Activated CD8-positive, alpha-beta memory T cell treated with anti-CD3 and anti-CD28 coated beads for 36 hours (primary cell): ENCODE measurements at places on chromosomes 5 and 9. TPM values are rescaled to one million over a fixed set of nuclear protein-coding genes. Genes with fewer than 3 reads are reported as not detected.

DIRAS2 gene
- total RNA-seq = not detected

ZNF454 gene
- total RNA-seq = not detected

SV2C gene
- not detected for total RNA-seq

TMEM8B gene
- 2.2 TPM for total RNA-seq

SUB1 gene
- total RNA-seq = 474 TPM

WNT8A gene
- total RNA-seq = not detected

NUTM2F gene
- total RNA-seq = not detected

C1QTNF3 gene
- 1.3 TPM for total RNA-seq

OTULINL gene
- total RNA-seq = 14.0 TPM

GFI1B gene
- not detected for total RNA-seq

EDIL3 gene
- total RNA-seq = not detected

ZFP2 gene
- 0.61 TPM for total RNA-seq

TMCO6 gene
- 35.3 TPM for total RNA-seq

TNFSF8 gene
- 43.5 TPM for total RNA-seq

NMUR2 gene
- total RNA-seq = not detected

PCDHGA8 gene
- total RNA-seq = not detected

POMT1 gene
- 30.9 TPM for total RNA-seq

PAEP gene
- total RNA-seq = not detected

IZUMO3 gene
- total RNA-seq = not detected

FBP1 gene
- total RNA-seq = 0.13 TPM

AK3 gene
- total RNA-seq = 33.2 TPM

DDX4 gene
- not detected for total RNA-seq

GABRA1 gene
- total RNA-seq = not detected

CDX1 gene
- not detected for total RNA-seq

IFNA21 gene
- not detected for total RNA-seq

NUDT12 gene
- total RNA-seq = 1.2 TPM

HK3 gene
- not detected for total RNA-seq

SMIM33 gene
- 0.08 TPM for total RNA-seq

CCNO gene
- total RNA-seq = 0.19 TPM

CCDC192 gene
- total RNA-seq = not detected

SLC34A1 gene
- not detected for total RNA-seq
